ENCODE measurements at places on chromosomes 5 and 9.
A peak's percentile ranks its signal among the peaks of the same experiment; 100 is the strongest.

GRCh38 chr5:3325972-3326840 is 269.4 kb upstream of the IRX1 start:
- no peak for DNase-seq

- DNase-seq, result peak; percentile 37
Measured at GRCh38 chr5:62473209-62473608, 60.6 kb downstream of the IPO11 start.

GRCh38 chr5:7541898-7542297 is 146.0 kb downstream of the ADCY2 start:
- DNase-seq, result no peak

- DNase-seq, result no peak
Measured at GRCh38 chr5:98121036-98121936, 652.2 kb upstream of the RGMB start.

GRCh38 chr9:79220666-79221065 is 351.1 kb upstream of the TLE4 start:
- DNase-seq, result peak; percentile 56

DNA sequence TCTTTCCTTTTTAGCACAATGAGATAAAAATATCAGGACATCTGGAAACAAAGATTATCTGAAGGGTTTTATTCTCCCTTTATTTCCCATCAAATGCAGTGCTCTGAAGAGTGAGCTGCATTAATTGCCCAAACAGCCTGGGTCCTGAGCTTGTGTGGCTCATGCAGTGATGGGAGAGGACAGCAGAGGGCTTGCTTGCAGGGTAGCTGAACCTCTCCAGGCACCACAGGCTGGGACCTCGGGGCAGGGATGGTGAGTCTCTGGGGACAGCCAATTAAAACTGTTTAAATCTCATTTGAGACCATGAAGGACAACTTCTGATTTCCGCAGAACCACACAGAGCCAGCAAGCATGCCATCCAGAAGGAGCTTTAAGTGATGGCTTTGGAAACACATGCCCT is 71.2 kb downstream of the PLAC8L1 start:
- no peak for DNase-seq

DNA sequence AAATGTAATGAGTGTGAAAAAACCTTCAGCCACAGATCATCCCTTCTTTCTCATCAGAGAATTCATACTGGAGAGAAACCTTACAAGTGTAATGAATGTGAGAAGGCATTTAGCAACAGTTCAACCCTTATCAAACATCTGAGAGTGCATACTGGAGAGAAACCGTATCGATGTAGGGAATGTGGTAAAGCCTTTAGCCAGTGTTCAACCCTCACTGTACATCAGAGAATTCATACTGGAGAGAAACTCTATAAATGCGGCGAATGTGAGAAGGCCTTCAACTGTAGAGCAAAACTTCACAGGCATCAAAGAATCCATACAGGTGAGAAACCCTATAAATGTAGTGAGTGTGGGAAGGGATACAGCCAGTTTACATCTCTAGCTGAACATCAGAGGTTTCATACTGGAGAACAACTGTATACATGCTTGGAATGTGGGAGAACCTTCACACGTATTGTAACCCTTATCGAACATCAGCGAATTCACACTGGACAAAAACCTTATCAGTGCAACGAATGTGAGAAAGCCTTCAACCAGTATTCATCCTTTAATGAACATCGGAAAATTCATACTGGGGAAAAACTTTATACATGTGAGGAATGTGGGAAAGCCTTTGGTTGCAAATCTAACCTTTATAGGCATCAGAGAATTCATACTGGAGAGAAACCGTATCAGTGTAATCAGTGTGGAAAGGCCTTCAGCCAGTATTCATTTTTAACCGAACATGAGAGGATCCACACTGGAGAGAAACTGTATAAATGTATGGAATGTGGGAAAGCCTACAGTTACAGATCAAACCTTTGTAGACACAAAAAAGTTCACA is 19.2 kb downstream of the ZNF354C start:
- DNase-seq, result no peak

GRCh38 chr5:60387051-60387440 is 312.9 kb downstream of the DEPDC1B start:
- peak; percentile 16 for DNase-seq

GRCh38 chr5:52735139-52735538 is 52.6 kb upstream of the ITGA1 start:
- DNase-seq, result no peak

DNA sequence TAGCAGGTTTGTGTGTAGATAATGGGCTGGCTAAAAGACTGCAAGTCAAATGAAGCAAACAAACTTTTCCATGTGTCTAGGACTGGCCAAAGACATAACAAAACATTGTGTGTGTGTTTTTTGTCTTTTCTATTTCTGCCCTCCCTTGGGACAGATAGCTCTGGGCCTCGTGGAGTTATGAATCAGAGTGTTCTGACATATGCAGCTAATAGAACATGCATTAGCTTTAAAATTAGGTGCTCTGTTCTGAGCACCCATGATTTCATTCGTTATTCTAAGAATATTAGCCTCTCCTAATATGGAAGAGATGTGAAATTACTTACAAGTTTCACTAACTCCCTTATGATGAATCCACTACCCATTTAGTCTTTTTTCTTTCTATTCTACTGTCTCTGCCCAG is 367.3 kb upstream of the PAPPA start:
- DNase-seq, result peak; percentile 77

GRCh38 chr9:33040792-33041431 is 15.8 kb downstream of the DNAJA1 start:
- DNase-seq, result no peak

- DNase-seq, result no peak
Measured at GRCh38 chr5:173706700-173707099, 90.2 kb upstream of the BOD1 start.

Measured in choroid plexus epithelial cell (primary cell).